ENCODE measurements at places on chromosomes 4 and X.
A peak's percentile ranks its signal among the peaks of the same experiment; 100 is the strongest.

- DNase-seq = no peak
These were observed 143.0 kb downstream of the RASL11B start for GRCh38 chr4:53005149-53005546.

GRCh38 chr4:152999346-153000075 is 63.4 kb downstream of the FHDC1 start:
- DNase-seq = no peak

DNA sequence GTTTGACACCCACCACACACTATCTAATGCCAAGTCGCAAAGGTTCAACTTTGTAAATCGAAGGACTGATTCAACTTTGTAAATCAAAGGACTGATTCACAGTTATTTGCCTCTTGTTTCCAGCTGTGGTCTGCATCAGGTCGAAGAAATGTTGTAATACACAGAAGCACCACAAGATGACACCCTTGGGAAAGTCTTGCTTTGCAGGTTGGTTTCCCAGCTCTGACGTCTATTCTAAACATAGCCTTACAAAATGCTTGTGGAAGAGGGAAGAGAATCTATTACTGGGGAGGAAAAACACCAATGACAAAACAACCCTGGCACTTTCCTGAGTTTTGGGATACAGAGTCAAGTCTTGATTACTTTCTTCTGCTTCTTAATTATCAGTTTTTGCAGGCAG is 35.3 kb downstream of the SUPT20HL1 start:
- DNase-seq = peak; percentile 43

DNA sequence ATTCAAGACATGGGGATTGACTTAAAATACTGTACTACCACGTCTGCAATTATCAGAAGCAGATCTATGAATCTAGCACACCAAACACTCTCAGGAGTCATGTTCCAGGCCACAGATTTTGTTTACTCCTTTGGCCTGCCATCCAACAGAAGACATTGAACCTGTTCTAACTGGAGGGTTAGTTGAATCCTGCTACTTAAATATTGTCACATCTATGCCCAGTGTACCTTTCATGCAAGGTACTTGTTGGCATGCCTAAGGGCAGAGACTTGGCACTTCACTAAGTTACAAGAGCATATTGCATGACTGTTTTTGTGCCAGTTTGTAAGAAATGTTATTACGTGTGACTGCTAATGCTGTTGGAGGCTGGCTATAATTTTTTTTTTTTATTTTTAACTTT is 126.9 kb upstream of the BCOR start:
- DNase-seq = no peak

GRCh38 chr4:121788896-121789295 is 12.2 kb upstream of the EXOSC9 start:
- DNase-seq = no peak

GRCh38 chrX:106302304-106302703 is 134.2 kb downstream of the PWWP3B start:
- DNase-seq = no peak

DNA sequence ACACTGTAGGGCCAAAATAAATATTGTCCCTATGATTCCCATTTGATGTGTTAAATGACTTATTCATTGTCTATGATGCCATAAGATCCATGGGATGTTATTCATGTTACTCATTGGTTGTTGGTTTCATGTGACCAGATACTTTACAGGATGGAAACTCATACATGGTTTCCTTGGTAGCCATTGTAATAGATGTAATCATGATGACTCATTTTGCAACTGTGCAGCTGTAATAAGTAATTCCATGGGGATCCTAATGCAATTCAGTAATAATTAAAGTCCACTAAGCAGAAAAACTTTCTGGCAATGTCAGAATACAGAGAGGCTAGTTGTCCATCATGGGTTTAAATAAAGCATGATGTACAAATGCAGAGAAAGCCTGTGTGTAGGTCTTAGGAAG is 389.7 kb upstream of the NR3C2 start:
- DNase-seq = no peak

GRCh38 chr4:113760094-113760794 is 1.3 kb downstream of the CAMK2D start:
- DNase-seq = no peak

DNA sequence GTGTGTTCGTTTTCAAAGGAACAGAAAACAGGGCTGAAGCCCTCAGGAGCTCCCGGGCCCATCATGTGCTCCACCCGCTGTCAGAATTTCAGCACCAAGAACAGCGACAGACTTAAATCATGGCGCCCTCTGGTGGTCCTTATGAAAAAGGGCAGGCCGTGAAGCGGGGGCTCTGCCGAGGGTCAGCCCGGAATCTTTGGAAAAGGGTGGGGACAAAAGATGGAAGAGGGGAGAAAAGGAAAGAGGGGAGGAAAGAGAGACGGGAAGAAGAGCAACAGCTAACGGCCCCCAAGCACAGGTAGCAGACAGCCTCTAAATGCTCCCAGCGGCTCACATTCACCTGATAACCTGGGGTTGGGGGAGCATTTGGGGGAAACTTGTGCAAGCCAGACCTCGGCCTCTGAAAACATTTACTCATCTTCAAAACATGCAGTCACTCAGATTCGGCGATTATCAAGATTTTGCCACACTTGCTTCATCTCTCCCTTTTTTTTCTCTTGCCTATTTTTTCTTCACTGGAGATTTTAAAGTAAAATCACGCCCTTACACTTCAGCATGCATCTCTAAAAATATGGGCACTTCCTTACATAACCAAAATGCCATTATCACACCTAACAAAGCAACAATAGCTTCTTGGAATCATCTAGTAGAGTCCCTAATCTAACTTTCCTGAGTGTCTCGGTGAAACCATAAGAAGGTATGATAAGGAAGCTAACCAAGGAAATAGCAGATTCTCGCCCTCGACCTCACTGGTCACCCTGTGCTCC is 28.1 kb upstream of the MAN2B2 start:
- no peak for DNase-seq

GRCh38 chr4:1212546-1213335 is 36.2 kb downstream of the CTBP1 start:
- no peak for DNase-seq

GRCh38 chrX:154313147-154313546 is 17.6 kb downstream of the TKTL1 start:
- DNase-seq = no peak

DNA sequence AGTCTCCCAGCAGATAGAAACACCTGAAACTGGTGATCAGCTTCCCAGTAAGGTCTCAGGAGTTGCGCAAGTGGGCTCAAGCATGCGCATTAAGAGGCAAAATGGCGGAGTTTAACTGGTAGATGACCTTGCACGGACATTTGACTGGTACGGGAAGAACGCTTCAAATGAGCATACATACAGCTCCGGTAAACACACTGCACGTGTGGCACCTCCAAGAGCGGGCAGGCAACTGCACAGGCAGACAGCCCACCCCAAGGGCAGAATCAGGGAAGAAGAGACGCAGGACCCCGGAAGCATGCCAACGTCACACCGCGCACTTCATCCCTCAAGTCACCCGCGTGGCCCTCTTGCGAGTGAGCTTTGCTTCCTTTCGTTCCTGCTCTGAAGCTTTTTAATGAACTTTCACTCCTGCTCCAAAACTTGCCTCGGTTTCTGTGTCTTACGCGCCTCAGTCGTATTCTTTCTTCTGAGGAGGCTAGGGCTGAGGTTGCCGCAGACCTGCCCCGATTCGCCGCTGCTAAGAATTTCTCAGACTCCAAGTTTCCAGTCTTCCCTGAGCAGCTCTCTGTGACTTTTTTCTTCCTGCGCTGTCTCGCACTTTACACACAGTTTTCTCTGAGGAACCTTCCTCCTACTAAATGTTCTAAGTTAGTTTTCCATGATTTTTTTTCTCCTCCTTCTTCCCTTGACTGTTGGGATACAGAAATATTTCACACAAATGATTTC is 180.7 kb upstream of the ZFP42 start:
- DNase-seq = no peak

GRCh38 chr4:118904418-118904817 is 15.8 kb downstream of the SYNPO2 start:
- DNase-seq = no peak

DNA sequence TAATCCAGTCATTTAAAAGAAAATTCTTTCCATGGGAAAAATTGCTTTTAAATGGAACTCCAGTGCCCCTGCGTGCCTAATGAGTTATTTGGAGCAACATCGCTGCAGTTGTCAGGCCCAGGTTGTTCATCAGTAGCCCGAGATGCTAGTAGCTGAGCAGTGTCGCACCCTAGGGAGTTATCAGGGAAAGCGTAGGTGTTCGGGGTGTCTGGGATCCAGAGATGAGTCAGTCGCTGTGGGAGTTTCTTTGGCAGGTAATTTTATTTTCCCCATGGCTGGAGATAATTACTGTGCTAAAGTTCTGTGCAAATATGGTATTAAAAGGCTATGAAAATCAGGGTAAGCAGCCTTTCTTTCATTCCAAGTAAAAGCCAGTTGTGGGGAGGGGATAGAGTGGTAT is 49.4 kb downstream of the ANXA3 start:
- no peak for DNase-seq

- no peak for DNase-seq
These were observed 304.9 kb downstream of the UNC5C start for GRCh38 chr4:95243892-95244291.

DNA sequence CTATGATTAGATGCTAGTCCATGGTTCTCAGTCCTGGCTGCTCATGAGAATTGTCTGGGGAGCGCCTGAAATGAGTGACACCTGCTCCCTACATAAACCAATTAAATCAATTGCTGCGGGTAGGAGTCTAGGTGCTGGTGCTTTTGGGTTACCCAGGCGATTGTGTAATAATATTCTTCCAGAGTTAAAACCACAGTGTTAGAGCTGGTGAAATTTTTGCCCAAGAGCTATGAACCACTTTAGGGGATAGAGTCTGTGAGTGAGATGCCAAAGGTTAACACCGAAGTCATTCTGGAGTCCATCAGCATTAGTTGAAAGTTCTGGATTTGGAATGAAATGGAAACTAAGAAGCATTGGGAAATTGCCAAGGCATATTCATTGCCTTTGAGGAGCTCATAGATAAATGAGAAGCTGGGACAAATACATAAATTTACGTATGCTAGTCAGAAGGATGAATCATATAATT is 15.3 kb downstream of the PDK3 start:
- DNase-seq = no peak

GRCh38 chrX:11290416-11291102 is 2.7 kb upstream of the AMELX start:
- no peak for DNase-seq

- no peak for DNase-seq
These were observed 34.5 kb upstream of the LCORL start for GRCh38 chr4:18056030-18056429.

- peak; percentile 96 for DNase-seq
These were observed 44.1 kb upstream of the SH3RF1 start for GRCh38 chr4:169314906-169315305.

GRCh38 chr4:38663801-38664705 is at the start of gene KLF3:
Gene KLF3 (plus strand): TSS chr4:38664199. CDS start chr4:38680626, 16,427 bp downstream.
- DNase-seq = peak; percentile 97

GRCh38 chr4:53671757-53672156 is 80.5 kb upstream of the LNX1 start:
- DNase-seq = peak; percentile 75

DNA sequence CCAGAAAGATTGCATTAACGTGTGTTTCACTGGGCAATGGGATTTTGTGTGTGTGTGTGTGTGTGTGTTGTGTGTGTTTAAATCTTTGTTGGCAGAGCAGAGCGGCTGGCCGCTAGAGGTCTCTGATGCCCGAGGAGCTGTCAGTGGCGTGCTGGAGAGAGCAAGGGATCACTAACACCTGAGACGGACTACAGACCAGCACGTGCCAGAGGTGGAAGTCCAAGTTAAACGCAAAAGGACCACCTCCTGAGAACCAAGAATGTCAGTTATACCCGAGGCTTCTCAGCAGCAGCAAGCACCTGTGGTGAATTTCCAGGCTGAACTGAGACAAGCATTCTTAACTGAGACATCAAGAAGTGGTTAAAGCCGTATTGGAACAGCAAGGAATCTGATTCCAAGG is 9.0 kb upstream of the SLC25A14 start:
- peak; percentile 62 for DNase-seq

- DNase-seq = no peak
These were observed 11.2 kb downstream of the TRAPPC11 start for GRCh38 chr4:183670251-183670650.

GRCh38 chr4:25929298-25929686 is 15.3 kb downstream of the SMIM20 start:
- DNase-seq = no peak

GRCh38 chr4:169439244-169439643 is 168.5 kb upstream of the SH3RF1 start:
- no peak for DNase-seq

DNA sequence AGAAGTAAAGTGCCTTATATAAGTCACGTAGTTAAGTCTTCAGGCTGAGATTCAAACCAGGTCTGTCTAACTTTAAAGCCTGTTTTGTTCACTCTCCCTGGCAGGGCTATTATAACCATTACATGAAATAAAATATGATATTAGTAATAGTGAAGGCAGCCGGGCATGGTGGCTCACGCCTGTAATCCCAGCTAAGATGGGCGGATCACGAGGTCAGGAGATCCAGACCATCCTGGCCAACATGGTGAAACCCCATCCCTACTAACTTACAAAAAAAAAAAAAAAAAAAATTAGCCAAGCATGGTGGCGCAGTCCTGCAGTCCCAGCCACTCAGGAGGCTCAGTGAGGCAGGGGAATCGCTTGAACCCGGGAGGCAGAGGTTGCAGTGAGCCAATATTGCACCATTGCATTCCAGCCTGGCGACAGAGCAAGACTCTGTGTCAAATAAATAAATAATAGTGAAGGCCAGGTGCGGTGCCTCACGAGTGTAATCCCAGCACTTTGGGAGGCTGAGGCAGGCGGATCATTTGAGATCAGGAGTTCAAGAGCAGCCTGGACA is 22.1 kb upstream of the SOWAHD start:
- no peak for DNase-seq

- DNase-seq = no peak
These were observed 15.3 kb upstream of the UBA1 start for GRCh38 chrX:47178337-47178736.

- no peak for DNase-seq
These were observed 572.8 kb upstream of the FAM241A start for GRCh38 chr4:111572470-111572869.

Data from left lobe of liver (tissue), 2 donors.